ENCODE measurements at places on chromosomes 4 and X.

DNA sequence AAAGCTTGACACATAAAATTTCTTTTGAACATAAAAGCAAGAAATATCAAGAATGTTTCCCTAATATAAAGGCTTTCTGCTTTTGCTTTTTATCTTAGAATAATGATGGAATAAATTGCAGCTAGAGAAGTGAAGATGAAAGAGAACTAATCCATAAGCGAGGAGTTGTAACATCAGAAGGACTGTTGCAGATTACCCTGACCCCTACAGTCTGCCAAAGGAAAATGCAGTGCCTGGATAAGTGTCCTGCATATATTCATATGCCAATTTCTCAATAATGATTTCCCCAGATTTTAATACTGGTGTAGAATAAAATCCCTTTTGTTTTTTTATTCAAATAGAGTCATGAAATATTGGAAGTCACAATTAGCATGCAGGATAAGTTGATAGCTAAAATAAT is 115.9 kb downstream of the MAGEC2 start:
- DNase-seq, result no peak

- DNase-seq, result no peak
These were observed 13.4 kb downstream of the PDE5A start for GRCh38 chr4:119615068-119615719.

DNA sequence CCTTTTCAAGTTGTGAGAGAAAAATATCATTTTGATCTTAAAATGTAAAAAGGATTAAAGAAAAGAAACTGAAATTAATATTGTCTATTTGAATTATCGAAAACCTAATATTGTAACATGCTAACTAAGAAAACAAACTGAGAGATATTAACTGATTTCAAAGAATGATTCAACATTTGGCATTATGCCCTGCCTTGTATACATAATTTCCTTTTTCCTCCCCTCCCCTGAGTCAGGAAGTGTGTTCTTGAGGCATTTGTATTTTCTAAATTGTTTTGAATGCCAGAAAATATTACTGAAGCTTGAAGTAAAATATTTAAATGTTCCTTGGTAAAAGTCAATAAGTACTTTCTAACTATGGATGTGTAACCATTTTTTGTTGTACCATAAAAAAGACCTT is 49.4 kb downstream of the RPS6KA3 start:
- no peak for DNase-seq

DNA sequence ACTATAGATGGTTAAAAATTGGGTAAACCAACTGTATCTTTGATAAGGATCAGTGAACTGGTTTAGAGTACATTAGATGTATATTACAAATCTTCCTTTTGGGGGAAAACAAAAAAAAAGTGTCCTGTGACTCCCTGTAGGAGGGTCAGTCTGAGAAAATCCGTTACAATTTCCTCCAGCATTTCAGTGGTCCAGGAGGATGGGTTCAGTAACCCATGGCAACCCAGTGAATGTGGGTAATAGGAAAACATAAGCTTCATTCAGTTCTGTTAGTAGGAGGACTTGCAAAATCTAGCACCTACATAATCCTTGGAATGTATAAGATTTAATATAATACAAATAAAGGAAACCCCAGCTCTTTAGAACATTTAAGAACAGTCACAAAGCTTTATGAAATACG is 16.2 kb downstream of the STOX2 start:
- no peak for DNase-seq

DNA sequence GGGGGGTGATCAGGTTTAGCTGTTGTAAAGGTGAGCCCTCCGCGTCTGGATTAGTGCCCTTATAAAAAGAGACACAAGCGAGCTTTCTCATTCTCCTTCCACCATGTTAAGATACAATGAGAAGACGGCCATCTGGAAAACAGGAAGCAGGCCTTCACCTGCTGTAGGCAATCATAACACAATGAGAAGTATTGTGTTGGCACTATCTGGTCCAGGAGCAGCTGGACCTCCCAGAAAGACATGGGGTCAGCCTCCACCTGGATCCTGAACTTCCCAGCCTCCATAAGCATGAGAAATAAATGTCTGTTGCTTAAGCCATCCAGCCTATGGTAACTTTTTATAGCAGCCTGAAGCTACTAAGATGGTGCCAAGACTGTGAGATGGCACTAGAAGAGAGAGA is 8.6 kb upstream of the SMIM20 start:
- DNase-seq, result no peak

DNA sequence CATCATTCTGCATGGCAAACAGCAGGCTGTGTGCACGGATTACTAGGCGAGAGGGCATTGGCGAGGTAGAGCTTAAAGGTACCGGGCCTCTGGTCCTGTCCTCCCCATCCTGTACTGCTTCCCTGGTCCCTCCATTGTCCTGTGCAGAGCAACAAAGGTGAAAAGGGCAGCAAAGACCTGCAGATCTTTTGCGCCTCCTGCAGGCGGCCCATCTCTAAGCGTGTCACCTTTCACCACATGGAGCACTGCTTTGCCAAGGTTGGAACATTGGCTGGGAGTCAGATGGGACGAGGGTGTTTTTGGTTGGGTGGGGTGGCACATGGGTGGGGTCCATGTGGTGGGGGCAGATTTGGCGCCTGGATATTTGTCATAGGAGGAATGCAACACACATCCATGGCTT is 64.7 kb upstream of the UXT start:
- DNase-seq, result peak; percentile 52

DNA sequence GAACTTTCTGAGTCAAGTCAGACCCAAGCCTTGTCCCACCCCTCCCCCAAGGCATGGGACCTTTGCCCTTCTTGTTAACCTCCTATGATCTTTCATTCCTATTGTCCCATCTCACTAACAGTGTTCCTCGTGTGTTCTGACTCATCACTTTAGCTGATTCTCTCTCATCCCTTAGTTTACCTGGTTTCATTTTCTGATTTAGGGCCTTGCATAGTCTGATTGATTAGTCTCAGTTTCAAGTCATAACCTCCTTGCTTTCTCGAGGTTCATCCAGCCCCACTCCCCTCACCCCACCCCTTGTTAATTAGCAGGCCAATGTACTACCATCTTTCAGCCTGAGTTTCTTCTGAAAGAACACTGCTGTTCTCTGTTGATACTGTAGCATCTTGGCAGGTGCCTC is 517.4 kb downstream of the RPA4 start:
- DNase-seq, result peak; percentile 30

DNA sequence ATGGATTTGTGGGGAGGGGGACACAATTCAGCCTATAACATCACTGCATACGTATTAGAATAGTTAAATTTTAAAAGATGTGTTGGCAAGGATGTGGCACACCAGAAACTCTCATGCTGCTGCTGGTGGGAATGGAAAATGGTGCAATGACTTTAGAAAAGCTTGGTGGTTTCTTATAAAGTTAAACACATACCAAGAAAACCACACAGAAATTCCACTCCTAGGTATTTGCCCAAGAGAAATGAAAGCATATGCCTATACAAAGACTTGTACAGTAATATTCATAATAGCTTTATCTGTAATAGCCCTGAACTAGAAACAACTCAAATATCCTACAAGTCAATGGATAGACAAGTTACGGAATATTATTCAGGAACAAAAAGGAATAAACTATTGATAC is 71.3 kb upstream of the PDHA1 start:
- DNase-seq, result no peak

DNA sequence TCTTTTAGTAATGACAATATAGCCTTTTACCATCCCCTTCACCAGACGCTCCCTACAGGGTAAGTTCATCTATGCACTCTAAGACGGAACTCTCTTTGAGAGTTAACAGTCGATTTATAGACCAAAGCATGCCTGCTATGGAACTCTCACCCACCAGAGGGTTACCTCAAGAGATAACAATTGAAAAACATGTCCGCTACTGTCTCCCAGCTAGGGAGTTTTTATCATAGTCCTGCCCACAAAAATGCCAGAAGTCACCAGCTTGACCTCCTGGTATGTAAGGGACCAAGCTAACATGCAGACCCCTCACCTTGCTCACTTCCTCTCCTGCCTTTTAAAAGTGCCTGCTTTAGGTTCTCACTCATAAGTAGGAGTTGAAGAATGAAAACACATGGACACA is 16.7 kb upstream of the YTHDC1 start:
- no peak for DNase-seq

DNA sequence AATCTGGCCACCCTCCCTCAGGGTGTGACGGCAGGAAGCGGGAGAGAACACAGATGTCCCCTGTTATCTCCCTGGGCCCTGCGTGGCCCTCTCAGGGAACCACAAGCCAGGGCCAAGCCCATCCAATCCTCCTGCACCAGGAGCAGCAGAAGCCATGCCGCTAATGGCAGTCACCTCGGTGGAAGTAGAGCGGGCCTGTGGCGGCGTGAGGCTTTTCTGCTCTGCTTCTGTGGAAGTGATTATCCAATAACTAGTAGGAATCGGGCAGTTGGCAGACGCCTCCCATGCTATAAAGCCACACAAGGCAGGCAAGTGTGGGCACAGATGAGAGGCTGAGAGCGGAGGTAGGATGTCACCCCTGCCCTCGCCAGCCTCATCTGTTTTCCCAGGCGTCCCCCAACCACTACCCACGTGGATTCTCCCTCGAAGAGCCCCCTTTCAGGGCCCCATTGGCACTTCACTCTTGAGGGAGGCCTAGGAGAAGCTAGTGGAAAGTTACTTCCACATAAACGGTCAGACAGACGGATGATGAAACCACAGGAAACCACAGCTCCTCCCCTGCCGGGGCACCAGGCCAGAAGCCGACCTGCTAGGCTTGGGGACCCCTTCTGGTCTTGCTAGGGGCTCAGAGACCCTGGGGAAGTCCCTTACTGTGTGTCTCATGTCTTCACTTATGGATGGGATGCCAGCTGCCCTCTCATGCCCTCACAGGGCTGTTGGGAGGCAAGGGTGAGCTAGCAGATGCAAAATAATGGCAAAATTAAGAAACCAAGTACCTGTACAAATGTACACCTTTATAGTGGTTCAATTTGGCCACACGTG is 18.8 kb upstream of the TMSB4X start:
- peak; percentile 79 for DNase-seq

DNA sequence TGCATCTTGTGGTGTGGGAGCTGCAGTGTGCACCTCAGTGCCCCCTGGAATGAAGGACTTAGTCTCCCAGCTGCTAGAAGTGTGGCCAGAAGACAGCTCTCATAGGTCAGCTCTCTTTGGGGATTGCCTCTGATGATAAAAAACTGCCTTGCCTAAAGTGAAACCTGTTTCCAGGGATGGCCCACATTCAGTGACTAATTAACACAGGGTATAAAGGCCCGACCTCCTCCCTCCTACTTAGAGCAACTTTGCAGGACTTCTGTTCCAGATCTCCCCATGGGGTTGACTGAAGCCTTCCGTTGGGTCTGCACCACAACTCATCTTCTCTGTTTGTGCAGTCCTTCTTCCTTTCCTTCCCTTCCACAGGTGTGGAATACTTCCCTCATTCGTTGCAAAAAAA is 53.2 kb downstream of the SPINK2 start:
- no peak for DNase-seq

GRCh38 chr4:1345903-1346780 is 866 bp upstream of the UVSSA start:
- DNase-seq, result peak; percentile 70

GRCh38 chr4:147689067-147689466 is 5.1 kb upstream of the PRMT9 start:
- DNase-seq, result no peak

GRCh38 chrX:20571611-20572010 is 304.9 kb upstream of the RPS6KA3 start:
- DNase-seq, result no peak

GRCh38 chr4:139469869-139470268 is 15.9 kb downstream of the RAB33B start:
- no peak for DNase-seq

DNA sequence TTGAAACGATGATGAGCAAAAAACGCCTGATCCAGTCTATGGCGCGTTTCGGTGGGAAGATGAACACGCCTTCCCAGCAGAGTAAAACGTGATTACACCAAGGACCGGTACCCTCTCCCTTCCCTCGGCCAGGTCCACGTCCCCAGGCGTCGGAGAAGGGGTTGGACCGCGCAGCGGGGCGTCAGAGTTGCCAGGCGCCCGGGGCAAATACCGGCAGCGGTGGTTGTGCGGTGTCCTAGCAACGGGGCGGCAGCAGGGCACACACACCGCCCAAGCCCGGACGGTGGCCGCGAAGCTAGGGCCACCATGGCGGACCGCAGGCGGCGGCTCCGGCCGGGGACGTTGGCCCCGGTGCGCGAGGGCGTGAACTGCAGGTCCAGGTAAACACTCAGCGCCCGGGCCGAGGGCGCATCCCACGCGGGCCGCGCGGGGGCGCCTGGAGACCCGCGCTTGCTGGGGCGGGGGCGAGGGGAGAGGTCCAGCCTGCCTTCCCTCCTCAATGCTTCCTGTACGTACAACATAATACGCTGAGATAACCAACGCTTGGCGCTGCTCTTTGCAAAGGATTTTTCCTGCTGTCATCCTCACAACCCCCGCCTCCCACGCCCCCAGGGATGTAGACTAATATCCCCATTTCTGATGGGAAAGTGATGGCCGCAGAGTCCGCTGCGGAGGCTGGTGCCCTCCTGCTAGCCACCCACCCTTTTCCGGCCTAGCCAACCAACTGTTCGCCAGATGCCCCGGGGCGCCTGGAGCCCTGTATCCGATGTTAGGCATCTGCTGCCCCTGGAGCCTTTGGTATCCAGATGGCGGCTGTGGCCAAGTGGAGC is at the start of gene FAM47E:
Gene FAM47E (plus strand): TSS at position 281 of the 830 bp plus-strand sequence. CDS start 26 bp downstream, at position 307.
- DNase-seq, result peak; percentile 44

DNA sequence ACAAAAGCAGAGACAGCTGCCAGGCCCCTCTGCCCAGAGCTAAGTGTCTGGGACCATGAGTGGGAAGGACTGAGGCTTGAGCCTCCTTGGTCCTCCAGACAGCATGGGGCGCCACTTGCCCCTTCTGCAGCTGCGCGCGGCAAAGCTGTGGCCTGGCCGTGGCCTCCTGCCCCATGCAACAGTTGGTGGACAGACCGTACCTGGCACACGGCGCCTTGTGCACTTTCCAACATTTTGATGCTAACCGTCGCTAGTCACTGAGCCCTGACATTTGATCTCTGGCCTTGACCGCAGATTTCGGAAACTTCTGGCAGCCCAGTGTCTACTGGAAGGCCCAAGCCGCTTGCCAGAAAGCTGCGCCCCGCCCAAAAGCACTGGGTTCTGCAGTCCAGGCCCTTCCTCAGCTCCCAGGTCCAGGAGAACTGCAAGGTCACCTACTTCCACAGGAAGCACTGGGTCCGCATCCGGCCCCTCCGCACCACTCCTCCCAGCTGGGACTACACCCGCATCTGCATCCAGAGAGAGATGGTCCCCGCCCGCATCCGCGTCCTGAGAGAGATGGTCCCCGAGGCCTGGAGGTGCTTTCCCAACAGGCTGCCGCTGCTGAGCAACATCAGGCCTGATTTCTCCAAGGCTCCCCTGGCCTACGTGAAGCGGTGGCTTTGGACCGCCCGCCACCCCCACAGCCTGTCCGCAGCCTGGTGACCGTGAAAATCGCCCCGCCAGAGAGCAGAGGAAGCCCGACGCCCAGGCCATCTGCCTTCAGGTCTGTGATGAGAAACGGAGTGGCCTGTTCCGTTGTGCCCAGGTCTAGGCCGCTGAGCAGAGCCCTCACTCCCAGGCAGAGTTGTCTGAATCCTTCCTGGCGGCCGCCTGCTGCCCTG is 35.3 kb upstream of the CA5B start:
- no peak for DNase-seq

DNA sequence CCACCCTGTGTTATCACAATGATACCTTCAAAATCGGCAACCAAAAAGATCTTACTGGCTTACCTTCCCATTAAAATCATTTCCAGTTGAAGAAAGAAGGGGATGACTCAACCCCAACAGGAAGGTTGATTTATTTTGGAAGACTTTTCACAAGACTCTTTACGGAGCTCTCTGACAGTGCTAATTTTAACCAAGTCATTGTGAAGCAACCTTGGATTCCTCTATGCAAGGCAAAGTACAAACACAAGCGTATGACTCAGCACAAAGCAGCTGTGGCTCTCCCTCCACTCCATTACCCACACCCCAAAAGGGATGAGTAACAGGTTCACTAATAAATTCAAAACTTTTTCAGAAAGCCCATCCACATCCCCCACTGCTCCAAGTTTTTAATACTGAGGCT is 213.8 kb upstream of the FGF13 start:
- DNase-seq, result no peak
